ENCODE measurements at places on chromosomes 3 and 15. TPM values are rescaled to one million over a fixed set of nuclear protein-coding genes. Genes with fewer than 3 reads are reported as not detected.

DNA sequence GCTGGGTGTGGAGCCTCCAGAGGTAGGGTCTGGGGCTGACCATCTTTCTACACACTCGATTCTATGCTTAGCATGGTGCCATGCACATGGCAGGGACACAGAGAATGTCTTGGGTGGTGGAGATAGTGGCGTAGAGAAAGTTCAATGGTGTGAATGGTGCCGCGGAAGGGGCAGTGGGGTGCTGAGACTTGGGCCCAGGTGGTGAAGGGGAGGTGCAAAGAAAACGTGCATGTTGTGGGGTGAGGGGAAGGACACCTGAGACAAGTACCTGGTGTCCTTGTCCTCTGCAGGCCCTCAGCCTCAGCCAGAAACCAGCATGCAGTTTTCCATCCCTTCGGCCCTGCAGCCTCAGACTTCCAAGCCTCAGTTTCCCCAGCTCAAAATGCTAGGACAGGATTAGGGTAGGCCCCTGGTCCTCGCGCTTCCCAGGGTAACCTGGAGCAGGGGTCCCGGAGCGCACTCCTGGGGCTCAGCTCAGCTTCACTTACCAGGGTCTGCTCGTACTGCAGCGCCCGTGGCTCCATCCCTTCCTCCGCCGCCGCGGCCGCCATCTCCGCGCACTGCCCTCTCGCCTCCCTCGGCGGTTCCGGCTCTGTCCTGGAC lies 375 bp downstream of the CLCN2 start:
- no peak for DNase-seq

GRCh38 chr15:92452143-92452542 lies 58.5 kb downstream of the ST8SIA2 start:
- DNase-seq, result no peak

DNA sequence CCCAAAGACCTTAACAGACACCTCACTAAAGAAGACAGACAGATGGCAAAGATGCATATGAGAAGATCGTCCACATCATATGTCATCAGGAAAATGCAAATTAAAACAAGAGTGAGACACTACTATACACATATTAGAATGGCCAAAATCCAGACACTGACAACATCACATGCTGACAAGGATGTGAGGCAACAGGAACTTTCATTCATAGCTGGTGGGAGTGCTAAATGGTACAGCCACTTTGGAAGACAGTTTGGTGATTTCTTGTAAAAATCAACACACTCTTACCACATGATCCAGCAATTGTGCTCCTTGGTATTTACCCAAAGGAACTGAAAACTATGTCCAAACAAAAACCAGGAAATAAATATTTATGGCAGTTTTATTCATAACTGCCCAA lies 17.6 kb downstream of the CHDH start:
- DNase-seq, result no peak

DNA sequence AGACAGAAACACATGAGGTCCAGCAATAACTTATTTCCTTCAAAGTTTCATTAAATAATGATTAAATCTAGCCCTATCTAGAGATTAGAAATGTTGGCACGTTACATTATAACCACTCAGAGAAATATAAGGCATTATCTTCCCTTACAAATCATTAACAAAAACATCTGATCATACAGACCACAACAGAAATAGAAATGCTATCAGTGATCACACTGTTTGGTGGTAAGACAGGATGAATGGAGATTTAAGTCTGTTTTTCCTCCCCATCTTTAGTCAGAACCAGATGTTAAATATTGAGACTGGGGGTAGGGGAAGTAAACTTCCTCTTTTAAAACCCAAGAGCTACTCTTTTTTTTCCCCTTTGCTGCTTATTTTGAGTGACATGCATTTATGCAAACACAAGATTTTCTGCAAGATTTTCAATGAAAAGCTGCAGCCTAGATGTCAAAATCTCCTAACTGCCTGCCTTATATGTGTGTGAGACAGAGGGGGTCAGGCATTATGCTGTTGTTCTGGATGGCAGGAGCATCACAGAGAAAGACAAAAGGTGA lies 70.4 kb downstream of the CBLB start:
- no peak for DNase-seq

DNA sequence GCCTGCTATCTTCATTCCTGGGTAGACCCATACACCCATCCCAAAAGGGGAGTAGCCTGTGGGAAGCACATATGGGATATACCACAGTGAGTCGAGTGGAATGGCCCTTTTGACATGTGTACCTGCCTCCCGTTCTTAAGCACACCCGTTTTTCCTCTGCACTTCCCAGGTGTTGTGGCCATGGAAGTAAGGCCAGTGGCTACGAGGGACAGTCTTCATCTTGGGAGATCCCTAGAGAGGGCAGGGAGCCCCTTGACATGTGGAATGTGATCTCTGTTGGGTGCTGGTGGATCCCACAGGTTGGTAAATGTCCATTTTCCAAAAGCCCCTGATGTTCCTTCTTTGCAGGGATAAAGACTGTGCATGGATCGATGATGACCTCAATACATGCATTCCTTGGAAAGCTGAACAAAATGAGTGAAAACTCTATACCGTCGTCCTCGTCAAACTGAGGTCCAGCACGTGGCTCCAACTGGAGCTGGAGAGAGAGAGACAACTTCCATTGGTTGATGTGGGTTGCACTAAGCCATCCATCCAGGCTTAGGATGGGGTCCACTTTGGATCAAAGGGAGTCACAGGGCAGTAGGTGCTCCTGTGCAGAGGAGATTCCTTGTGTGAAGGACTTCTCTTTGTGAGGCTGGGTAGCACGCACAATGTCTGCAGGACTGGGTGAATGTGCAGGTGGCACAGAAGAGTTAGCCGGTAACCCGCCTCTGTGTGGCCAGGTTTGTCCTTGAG lies 136.8 kb downstream of the SNRPN start:
- no peak for DNase-seq

GRCh38 chr3:119293871-119294695 lies at the start of gene ARHGAP31:
Gene ARHGAP31, plus strand, starts transcription at chr3:119294383. Its CDS starts 522 bp downstream, at chr3:119294905.
- peak; percentile 53 for DNase-seq

- DNase-seq, result no peak
These were observed 32.9 kb upstream of the TMEM115 start for GRCh38 chr3:50392101-50392715.

The NANOGP8 gene
- 0.76 TPM for polyA plus RNA-seq

The KLF13 gene
- polyA plus RNA-seq, result 70.1 TPM

All from left kidney (tissue), 8 donors.